ENCODE measurements at places on chromosomes 12 and 14.
A peak's percentile ranks its signal among the peaks of the same experiment; 100 is the strongest.

DNA sequence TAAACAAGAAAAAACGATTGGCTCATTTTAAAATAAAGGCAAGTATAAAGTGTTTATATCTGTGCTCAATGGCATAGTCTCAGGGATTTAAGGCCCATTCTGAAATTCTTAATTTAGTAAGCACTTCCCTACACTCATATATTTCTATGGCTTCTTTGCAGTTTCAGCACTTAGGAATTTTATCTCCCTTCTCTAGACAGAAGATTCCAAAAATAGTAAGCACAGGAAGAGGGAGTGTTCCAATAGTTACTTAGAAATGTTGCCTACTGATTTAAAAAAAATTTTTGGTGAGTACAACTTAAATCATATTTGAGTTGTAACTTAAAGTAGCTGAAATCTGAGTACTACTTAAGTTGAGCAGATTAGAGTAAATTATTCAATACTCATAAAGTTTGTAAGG, 19.8 kb downstream of the INSM2 start:
- no peak for DNase-seq

DNA sequence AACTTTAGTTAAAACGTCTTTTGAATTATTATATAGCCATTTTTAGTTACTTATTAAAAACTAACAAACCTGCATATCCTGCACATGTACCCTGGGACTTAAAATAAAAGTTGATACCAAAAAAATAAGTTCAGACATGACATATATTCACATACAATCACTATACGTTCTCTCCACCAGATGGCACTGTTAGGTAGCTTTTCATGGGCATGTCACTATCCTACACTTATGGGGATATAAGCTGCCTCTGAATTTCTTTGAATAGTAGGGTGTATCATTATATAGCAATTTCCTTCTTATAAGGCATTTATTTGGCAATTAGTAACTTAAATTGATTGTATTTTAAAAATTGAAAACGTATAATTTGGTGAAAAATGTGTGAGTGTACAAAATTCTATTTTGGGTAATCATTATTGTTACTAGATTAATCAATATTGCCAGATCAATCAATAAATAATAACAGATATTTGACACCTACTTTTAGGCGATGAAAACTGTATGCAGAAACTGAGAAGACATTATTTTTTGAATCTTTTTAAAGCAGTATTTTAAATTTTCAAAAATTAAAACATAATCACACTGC, 31.8 kb upstream of the OR10A7 start:
- peak; percentile 0 for DNase-seq

- no peak for DNase-seq
Measured at GRCh38 chr12:111314953-111315539, 53.8 kb downstream of the PHETA1 start.

DNA sequence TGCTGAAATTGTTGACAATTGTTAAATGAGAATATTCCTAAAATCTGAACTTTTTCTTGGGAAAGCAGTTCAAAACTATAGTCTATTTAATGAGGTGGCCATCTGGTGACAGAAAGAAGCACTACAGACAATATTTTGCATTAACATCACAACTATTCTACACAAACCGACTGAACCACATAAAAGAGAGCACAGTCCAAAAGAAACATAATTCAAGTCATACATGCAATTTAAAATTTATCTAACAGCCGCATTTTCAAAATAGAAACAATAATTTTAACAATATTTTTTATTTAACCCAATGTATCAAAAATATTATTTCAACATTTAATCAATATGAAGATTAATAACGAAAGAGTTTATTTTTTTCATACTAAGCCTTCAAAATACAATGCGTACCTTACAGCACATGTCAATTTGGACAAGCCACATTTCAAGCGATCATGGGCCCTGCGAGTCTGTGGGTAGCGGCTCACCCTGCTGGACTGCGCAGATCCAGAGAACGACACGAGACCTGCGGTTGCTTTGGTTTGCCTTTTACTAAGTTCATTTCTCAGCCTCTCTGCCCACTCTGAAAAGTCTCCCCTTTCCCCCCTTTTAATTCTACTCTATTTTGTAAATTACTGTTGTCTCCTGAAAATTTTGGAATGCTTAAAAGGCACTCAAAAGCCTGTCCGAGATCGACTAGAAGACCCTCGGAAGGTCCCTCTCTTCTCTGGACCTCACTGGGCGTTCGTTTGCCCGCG, 947 bp upstream of the LRRC9 start:
- DNase-seq, result no peak

DNA sequence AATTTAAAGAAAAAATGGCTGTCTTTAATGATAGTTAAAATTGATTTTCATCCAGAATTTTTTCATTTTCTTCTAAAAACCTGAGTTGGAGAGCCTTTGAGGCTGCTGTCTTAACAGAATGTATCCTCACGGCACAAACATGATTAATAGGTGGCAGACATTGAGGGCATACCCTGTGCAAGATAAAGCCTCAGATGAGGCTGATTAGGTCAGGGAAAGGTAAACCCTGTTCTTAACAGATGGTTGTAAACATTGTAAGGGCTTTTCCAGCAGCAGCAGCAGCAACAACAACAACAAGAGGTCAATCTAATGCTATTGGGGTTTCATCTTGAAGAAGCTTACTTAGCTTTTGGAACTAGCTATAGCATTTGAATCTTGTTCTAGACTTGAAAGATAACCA, 17.4 kb downstream of the GNG2 start:
- DNase-seq, result no peak

DNA sequence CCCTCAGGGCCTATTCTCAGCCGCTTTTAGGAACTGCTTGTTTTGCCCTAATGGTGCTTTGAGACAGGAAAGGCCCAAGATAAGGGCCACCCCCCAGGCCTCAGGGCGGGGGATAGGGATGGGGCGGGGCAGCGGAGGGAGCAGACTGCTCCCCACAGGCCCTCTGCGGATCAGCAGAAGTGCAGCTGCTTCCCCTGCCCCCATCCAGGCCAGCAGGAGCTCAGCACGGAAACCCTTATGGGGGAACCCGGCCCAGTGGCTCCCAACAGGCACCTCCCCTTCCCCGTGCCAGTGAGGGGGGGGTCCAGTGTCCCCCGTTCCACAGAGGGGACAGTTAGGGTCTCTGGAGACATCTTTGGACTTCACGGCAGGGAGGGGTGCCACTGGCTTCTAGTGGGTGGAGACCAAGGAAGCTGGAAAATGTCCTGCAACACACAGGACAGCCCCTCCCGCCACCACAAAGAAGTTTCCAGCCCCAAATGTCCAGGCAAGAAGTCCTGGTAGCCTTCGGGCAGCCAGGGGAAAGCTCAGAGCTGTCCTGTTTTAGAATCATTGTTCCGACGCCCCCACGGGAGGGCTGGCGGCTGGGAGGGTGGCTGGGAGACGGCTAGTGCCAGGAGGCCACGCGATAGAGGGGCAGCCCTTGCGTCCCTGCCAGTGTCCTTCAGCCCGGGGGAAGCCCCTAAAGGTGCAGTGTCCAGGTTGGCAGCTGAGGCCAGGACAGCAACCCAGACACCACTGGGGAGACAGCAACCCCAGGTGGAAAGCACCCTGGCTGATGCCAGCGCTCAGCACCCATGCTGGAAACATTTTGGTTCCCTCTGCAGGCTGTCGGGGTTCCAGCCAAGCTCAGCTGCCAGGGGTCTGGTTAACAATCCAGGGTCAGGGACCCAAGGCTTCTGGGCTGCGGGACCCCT, 10.4 kb upstream of the GPR132 start:
- no peak for DNase-seq

All from stimulated activated CD8-positive, alpha-beta memory T cell treated with anti-CD3 and anti-CD28 coated beads, Interleukin-2, amount 100 ng/mL, for 48 hours (primary cell).